ENCODE measurements at places on chromosomes 5 and 9.

DNA sequence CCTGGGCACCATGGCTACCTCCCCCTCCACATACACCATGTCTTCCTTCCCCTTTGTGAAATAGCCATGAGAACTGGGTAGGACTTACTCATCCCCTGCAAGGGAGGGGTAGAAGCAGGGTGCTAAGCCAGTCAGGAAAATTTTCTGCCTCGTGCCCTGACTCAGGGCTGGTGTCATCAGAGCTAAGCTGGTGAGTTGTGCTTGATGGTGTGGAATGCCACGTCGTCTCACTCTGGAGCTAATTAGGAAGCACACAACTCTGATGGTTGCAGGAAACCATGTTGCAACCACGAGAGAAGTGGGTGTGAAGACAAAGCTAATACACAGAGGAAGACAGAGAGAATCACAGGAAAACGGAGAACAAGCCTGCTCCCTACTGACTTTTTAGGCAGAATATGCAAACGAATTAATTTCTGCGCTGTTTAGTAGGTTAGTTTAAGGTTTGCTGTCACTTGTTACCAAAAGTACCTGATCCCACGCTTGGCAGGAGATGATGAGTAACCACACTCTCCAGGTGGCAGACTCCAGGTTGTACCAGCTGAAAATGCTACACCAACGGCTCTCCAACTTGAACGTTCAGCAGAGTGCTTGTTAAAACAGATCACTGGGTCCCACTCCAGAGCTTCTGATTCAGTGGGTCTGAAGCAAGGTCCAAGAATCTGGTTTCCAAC, 54.5 kb downstream of the STK10 start:
- no peak for DNase-seq

DNA sequence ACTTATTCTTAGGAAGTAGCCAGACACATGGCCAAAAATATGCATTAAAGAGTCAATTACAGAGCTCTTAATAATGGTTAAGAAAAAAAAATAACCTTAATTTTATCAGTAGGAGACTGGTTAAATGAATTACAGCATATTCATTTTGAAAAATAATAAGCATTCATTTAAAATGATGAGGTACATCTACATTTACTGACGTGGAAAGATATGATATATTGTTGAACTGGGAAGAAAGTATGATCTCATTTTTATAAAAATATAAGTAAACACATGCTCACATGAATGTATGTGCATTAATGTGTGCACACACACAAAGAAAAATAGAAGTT, 250.3 kb downstream of the ENC1 start:
- no peak for DNase-seq

GRCh38 chr5:17157294-17157693, 60.1 kb upstream of the BASP1 start:
- DNase-seq, result no peak

GRCh38 chr9:104850786-104851545, 77.0 kb downstream of the ABCA1 start:
- DNase-seq, result no peak

- DNase-seq, result peak; percentile 73
These were observed 466.1 kb downstream of the TLR4 start for GRCh38 chr9:118170032-118170955.

DNA sequence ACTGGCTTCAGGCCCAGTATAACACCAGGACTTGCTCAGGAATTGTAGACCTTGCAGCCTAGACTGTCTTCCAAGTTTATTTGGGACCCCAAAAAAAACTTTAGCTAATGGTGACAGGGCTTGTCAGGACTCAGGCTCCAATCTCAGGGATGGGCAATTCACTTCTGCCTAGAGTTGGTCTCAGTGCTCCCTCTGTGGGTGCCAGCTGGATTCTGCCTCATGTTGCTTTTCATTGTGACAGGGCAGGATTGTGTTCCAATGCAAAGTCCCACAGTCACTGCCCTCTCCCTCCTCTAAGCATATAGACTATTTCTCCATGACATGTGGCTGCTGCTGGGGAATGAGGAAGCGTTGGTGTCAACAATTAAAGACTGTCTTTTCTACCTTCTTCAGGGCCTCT, 174.7 kb downstream of the CYLC2 start:
- no peak for DNase-seq

- no peak for DNase-seq
These were observed 4.5 kb downstream of the SLC12A7 start for GRCh38 chr5:1107167-1108022.

GRCh38 chr9:16449076-16449730, 421.3 kb downstream of the BNC2 start:
- peak; percentile 30 for DNase-seq

DNA sequence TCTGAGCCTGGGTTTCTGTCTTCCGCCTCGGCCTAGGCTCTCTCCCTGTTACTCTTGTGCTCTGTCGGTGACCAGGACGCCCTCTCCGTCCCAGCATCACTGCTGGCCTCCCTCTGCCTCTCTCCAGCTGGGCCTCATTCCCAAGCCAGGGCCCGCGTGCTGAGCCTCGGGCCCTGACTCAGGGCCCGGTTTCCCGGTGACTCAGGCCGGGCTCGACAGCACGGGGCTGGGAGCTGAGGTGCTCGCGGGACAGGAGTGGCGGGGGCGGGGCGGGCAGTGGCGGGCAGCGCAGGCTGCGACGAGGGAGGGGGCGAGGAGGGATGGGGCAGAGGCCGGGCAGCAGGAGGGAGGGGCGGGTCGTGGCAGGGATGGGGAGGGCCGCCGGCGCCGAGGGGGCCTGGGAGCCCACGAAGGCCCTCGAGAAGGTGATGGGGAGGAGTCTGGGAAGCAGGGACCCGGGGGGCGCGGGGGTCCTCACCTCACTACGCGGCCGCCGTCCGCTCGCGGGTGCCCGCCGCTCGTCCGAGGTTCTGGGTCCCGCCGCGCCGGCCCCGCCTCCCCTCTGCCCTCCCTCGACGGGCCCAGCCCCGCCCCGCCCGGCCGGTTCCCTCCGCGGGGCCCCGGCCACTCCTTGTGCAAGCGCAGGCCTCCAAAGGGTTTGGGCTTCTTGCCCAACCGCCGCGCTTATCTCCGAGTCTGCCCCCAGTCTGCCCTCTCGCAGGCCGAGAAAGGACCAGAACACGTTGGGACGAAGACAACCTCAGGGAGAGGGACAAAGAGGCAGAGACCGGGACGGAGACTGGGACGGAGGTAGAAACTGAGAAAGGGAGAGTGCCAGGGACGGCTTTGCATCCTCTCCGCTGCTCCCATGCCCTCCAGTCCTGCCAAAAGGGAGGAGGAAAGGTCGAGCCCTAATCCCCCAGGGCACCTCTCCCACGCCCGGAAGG, at the start of gene ARAP3:
TSS of gene ARAP3 (minus strand) at position 536 of the 947 bp plus-strand sequence. CDS start 1,744 bp downstream, outside the sequence.
- no peak for DNase-seq

DNA sequence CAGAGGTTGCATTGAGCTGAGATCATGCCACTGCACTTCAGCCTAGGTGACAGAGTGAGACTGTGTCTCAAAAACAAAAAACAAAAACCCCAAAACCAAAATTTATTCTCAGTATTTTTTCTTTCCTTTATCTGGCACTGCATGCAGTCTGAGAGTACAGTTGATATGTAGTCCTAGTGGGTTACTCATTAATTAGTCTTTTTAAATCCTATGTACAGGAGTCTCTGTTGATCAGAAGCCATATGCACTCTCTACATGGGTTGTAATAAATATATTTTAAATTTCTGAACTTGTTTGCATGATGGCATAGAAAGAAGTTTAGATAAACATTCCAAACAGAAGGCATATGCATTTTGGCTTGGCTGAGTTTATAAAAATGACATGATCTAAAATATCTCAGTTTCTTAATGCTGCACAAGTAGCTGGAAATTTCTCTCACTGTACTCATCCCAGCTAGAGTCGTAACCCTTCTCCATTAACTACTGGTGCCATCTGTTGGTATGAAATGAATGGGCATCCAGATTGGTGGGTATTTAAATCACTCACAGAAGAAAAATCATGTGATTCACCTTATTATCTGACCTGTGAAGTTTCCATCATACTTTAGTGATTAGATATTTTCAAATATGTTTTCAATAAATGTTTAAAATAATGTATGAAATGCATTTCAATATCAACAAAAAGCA, 284.8 kb downstream of the CTNND2 start:
- DNase-seq, result no peak

- no peak for DNase-seq
These were observed 1008.3 kb downstream of the DNAH5 start for GRCh38 chr5:12936221-12936620.

All from NCI-H1417 treated with DMSO at 0.1 percent for 48 hours (cell line).